ENCODE measurements at places on chromosomes 16 and 17. TPM values are rescaled to one million over a fixed set of nuclear protein-coding genes. Genes with fewer than 3 reads are reported as not detected.
A peak's percentile ranks its signal among the peaks of the same experiment; 100 is the strongest.

GRCh38 chr16:65576631-65577030, 454.8 kb upstream of the CDH11 start:
- H3K4me3 ChIP-seq, result no peak overlapping the region
- H3K4me1 ChIP-seq, result no peaks in the 10 kb centered on the region
- no peaks in the 10 kb centered on the region for H3K27me3 ChIP-seq
- no peaks in the 10 kb centered on the region for H3K36me3 ChIP-seq

DNA sequence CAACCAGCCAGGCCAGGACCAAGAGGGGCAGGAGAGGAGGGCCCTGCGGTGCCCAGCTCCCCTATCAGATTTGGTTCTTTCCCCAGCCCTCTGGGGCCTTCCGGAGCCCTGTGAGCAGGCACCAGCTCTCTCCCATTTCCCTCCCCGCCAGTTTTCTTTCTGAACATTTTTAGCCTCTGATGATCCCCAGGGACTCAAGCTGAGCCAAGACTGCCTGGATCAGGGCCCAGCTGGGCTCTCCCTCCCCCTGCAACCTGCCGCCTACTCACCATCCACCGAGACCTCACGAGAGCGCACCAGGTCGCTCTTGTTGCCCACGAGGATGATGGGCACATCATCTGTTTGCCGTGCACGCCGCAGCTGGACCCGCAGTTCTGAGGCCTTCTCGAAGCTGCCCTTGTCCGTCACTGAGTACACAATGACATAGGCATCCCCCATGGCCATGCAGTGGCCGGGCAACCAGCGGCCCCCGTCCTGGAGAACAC, 2.0 kb downstream of the RRAD start:
- no peaks in the 10 kb centered on the region for H3K27me3 ChIP-seq
- peak overlapping the region; percentile 95 for H3K27ac ChIP-seq
- DNase-seq, result no peak

GRCh38 chr17:21089933-21090901, 36.5 kb upstream of the DHRS7B start:
- no peaks in the 10 kb centered on the region for H3K4me1 ChIP-seq
- no peak overlapping the region for H3K27ac ChIP-seq
- H3K4me3 ChIP-seq, result no peak overlapping the region
- H3K36me3 ChIP-seq, result no peaks in the 10 kb centered on the region
- DNase-seq, result no peak

CD300LB gene
- 0.85 TPM for total RNA-seq

SLC5A2 gene
- not detected for total RNA-seq

CSH2 gene
- total RNA-seq, result not detected

GRCh38 chr16:84836234-84836647, 16.5 kb downstream of the CRISPLD2 start:
- no peaks in the 10 kb centered on the region for H3K36me3 ChIP-seq
- H3K27ac ChIP-seq, result peak overlapping the region; percentile 59
- H3K27me3 ChIP-seq, result no peaks in the 10 kb centered on the region
- H3K4me1 ChIP-seq, result peaks cover 6% of the 10 kb centered on the region

DNA sequence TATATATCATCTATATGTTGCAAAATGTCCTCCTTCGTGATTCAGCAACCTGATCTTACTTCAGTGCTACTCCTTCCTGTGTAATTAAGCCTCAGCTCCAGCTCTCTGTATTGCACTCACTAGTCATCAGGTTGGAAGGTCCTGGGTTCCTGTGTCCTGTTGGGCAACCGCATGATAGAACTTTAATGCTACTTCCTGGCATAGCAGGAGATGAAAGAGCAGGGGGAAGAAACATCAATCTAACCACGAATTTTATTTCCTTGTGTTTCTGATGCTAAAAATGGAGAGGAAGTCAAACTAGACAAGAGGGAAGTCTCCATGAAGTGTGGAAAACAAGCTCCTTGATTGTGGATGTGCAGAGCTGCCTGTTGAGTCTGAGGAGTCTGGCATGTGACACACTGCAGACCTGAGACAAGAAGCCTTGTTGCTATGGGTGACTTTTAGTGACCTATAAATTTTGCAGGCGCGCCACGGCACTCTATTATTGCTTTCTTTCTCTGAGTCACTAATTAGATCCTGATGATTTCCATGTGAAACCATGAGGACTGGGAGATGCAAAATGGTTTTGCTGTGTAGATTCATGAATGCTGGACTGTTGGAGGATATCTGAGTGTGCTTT, 25.6 kb downstream of the IGSF6 start:
- H3K36me3 ChIP-seq, result peaks cover 11% of the 10 kb centered on the region
- peak overlapping the region; percentile 21 for H3K27ac ChIP-seq
- no peaks in the 10 kb centered on the region for H3K4me1 ChIP-seq
- H3K4me3 ChIP-seq, result no peak overlapping the region
- no peaks in the 10 kb centered on the region for H3K27me3 ChIP-seq
- DNase-seq, result no peak

DNA sequence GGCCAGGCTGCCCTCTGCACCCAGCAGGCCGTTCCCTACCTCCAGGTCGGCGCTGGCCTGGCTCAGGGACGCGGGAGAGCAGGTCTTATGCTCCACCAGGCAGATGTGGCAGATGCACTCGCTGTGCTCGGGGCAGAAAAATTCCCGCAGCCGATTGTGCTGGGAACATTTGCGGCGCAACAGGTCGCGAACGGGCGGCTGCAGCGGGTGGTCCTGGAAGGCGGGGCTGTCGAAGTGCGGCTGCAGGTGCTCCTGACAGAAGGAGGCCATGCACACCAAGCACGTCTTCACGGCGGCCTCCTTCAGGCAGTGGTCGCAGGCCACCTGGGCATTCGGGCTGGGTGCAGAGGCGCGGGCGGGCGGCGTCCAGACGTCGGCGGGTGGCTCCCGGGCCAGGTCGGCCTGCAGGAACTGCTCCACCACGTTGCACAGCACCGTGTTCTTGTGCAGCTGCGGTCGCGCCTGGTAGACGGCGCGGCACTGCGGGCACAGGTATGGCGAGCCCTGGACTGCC, 439 bp downstream of the TRIM25 start:
- peaks cover 36% of the 10 kb centered on the region for H3K4me1 ChIP-seq
- DNase-seq, result no peak
- H3K4me3 ChIP-seq, result peak overlapping the region; percentile 88
- H3K36me3 ChIP-seq, result peaks cover 3% of the 10 kb centered on the region
- H3K27ac ChIP-seq, result peak overlapping the region; percentile 84
- H3K27me3 ChIP-seq, result no peaks in the 10 kb centered on the region

USP43 gene
- total RNA-seq, result 0.21 TPM

- no peak overlapping the region for H3K4me3 ChIP-seq
- no peaks in the 10 kb centered on the region for H3K36me3 ChIP-seq
- no peak for DNase-seq
- H3K4me1 ChIP-seq, result peaks cover 11% of the 10 kb centered on the region
- no peaks in the 10 kb centered on the region for H3K27me3 ChIP-seq
- H3K27ac ChIP-seq, result peak overlapping the region; percentile 43
Measured at GRCh38 chr17:50954641-50955121, 88.5 kb upstream of the TOB1 start.

DNA sequence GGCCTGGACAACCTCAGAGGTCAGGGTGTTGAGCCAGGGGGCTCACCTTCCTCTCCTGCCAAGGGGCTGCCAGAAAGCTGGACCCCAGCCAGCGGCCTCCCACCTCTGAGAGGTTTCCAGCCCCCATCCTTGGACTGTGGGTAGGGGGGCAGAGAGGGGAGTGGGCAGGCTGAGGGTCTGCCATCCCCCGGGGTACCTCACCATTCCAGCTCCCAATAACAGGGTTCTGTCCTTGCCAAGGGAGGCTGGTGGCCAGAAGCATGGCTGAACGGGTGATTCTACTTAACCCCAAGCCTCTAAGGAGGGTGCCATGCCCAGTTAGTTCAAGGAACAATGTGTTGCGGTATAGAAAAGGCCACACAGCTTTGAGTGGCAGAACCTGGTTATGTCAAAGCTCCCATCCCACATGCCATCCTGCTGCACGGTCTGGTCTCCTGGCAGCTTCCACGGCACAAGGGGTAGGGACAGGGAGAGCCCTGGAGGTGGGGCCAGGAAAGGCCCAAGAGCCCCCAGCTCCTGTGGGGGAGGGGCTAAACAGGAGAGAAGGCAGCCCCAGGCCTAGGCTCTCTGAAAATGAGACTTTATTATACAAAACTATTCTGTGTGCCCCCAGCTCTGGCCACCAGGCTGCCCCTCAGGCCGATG, 19.8 kb downstream of the B9D1 start:
- H3K27me3 ChIP-seq, result no peaks in the 10 kb centered on the region
- H3K4me3 ChIP-seq, result no peak overlapping the region
- DNase-seq, result no peak
- no peak overlapping the region for H3K27ac ChIP-seq
- H3K4me1 ChIP-seq, result peaks cover 19% of the 10 kb centered on the region
- H3K36me3 ChIP-seq, result no peaks in the 10 kb centered on the region

- no peaks in the 10 kb centered on the region for H3K36me3 ChIP-seq
- H3K27ac ChIP-seq, result no peak overlapping the region
- no peak for DNase-seq
- peaks cover 2% of the 10 kb centered on the region for H3K4me1 ChIP-seq
Measured at GRCh38 chr16:68732042-68732680, 4.9 kb upstream of the CDH1 start.

GRCh38 chr17:45296003-45296832, 20.6 kb downstream of the MAP3K14 start:
- H3K4me1 ChIP-seq, result peaks cover 56% of the 10 kb centered on the region
- no peaks in the 10 kb centered on the region for H3K27me3 ChIP-seq
- H3K36me3 ChIP-seq, result no peaks in the 10 kb centered on the region
- H3K4me3 ChIP-seq, result no peak overlapping the region
- no peak overlapping the region for H3K27ac ChIP-seq

- H3K4me1 ChIP-seq, result no peaks in the 10 kb centered on the region
- no peak overlapping the region for H3K27ac ChIP-seq
- no peaks in the 10 kb centered on the region for H3K36me3 ChIP-seq
- H3K4me3 ChIP-seq, result no peak overlapping the region
Measured at GRCh38 chr16:30621765-30622164, 11.6 kb upstream of the ZNF689 start.

- H3K36me3 ChIP-seq, result no peaks in the 10 kb centered on the region
- H3K27ac ChIP-seq, result no peak overlapping the region
- H3K4me3 ChIP-seq, result no peak overlapping the region
- no peaks in the 10 kb centered on the region for H3K27me3 ChIP-seq
Measured at GRCh38 chr16:89460556-89460955, 29.8 kb downstream of the ANKRD11 start.

DNA sequence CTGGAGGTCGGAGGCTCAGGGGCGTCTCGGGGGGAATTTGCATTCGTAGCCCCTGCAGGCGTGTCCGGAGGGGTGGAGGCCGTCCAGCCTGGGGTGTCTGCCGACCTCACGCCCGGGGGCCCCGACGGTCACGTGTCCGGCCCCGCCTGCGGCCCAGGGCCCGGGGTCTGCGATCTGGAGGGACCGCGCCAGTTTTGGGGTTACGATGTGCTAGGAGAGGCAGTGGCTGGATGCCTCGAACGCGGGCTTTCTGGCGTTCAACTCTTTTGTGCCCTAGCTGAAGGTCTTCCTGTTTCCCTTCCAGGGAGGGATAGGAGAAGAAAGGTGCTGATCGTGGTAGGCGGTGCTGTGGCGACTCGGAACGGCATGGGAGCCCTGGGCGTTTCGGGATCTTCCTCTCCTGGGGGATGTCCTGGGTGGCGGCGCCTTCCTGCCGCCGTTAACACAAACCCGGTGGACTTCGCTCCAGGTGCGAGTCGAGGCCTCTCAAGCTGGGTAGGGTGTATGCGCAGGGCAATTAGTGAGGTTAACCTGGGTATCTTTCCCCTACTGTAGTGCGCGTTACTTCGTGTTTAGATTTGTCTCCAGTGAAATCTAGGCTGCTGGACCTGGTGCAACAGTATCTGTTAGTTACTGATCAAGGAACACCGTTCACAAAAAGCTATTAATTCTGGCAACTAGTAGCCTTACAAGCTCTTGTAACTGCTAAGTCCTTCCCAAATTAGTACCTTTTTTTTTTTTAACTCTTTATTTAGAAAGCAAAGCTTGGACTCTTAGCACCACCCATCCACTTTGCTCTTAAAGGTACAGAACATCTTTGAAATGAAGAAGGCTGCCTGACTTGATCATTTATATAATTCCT, 1.3 kb downstream of the AKAP1 start:
- peak overlapping the region; percentile 99 for H3K27ac ChIP-seq
- no peaks in the 10 kb centered on the region for H3K36me3 ChIP-seq
- peaks cover 45% of the 10 kb centered on the region for H3K4me1 ChIP-seq
- H3K4me3 ChIP-seq, result peak overlapping the region; percentile 74
- no peaks in the 10 kb centered on the region for H3K27me3 ChIP-seq
- no peak for DNase-seq
